ENCODE measurements at places on chromosomes 1 and 21.

- no peak for DNase-seq
Measured at GRCh38 chr1:23152966-23153684, 15.5 kb downstream of the LUZP1 start.

DNA sequence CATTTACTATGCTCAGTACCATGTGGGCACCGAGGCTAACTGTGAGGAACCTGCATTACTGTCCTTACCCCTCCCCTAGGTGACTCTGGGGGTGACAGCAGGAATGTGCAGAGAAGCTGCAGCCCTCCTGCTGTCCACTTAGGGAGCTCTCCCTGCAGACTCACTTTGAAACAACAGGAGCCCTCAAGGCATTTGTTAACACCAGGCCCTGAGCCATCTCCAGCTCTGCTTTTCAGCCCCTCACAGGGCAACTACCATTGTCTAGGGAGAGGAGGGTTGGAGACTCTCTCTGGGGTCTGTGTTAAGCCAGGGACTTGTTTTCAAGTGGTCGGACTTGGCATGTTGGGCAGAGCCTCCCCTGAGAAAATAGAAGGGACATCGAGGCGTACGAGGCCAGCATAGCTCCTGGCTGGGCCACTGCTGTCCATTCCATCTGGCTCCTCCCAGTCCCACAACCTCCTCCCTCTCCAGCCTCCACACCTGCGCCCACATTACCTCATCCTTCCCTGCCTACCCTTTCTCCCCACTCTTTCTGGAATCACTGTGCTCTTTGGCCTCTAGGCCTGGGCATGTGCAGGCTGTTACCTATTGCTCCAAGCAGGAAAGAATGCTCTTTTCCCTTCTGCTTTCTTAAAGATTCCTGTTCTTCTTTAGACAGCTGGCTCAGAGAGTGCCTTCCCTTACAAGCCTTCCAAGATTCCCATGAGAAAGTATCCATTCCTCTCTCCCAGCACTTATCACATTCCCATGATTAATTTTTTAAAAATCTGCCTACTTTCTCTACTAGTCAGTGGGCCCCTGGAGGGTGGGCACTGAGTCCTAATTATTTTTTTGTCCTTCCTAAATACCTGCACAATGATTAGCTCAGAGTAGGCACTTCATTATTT is 102.7 kb upstream of the GCLM start:
- DNase-seq: no peak

DNA sequence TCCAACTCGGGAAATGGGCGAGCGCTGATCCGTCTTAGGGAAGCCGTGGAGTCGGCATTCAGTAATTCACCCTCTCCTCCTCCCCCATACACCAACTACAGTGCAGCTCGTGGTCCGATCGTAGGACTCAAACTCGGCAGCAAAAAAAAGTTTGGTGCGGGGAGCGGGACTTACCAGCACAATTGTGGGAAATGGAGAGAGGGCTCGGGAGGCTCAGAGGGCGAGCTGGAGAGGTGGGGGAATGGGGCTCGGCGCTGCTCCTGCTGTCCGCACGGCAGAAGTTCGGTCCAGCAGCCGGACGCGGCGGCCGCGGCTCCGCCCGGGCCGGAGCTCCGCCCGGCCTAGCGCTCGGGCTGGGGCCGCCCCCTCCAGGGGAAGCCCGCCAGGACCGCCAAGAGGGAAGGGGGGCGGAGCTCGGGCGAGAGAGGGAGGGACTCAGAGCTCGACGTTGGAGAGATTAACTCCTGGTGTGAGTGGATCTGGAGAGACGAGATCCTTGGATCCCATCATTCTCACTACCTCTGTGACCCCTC is 676 bp upstream of the PIAS3 start:
- peak; percentile 26 for DNase-seq

DNA sequence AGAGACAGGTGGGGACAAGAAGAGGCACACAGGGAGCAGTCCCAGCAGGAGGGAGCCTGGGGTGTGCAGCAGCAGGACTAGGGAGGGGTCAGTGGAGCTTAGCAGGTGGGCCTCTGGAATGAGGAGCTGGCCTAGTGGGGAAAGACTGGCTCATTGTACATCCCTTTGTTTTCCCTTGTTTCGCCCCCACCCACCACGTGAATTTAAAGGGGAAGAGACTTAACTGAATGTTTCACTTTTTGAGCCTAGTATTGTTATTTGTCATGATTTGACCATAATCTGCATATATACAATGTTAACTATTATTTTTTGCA is 181.7 kb downstream of the DHRS3 start:
- DNase-seq: no peak

- no peak for DNase-seq
Measured at GRCh38 chr1:219871427-219872057, 56.8 kb downstream of the SLC30A10 start.

DNA sequence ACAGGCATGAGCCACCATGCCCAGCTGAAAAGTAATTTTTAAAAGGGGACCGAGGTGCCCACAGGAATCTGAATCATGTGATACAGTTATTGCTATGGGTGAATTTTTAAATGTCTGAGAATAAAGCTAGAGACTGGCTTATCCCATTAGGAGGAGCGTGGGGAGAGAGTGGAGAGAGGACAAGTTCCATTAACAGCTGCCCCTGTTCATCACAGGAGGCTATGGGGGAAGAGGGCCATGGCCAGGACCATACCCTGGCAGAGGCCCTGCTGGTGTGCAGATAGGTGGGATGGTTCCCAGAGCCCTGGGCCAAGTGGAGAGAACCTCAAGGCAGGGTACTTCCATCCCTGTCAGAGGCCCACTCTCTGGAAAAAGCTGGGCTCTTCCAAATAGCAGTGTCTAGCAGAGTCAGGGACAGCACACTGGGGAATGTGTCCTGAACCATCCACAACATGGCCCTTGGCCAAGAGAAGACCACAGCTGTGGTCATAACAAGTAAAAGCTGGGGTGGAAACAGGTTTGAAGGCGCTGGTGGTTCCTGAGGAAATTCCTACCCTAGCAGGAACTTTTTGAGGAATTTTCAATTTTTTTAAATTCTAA is 13.7 kb upstream of the ZNF691 start:
- no peak for DNase-seq

GRCh38 chr1:54547601-54548388 is at the start of gene ACOT11:
ACOT11 (plus strand) TSS chr1:54548228; CDS start chr1:54548310, 82 bp downstream.
- no peak for DNase-seq

DNA sequence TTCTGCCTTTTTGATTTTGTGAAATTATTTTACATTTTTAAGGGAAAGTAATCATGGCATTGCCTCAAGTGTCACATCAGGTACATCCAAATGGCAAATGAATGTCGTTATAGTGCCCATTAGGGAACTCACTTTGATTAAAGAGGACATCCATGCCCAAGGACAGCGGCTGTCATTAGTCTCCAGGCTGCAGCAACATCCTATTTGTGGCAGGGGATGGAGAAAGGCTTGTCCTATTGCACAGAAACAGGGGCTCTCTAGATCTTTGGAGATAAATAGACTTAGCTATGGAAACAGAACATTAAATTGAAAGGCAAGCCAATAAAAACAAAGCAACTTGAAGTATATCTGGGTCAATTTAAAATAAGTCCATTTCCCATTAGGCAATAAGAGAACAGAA is 439.3 kb downstream of the NEGR1 start:
- DNase-seq: no peak

- no peak for DNase-seq
Measured at GRCh38 chr1:110308247-110308646, 30.9 kb upstream of the RBM15 start.

DNA sequence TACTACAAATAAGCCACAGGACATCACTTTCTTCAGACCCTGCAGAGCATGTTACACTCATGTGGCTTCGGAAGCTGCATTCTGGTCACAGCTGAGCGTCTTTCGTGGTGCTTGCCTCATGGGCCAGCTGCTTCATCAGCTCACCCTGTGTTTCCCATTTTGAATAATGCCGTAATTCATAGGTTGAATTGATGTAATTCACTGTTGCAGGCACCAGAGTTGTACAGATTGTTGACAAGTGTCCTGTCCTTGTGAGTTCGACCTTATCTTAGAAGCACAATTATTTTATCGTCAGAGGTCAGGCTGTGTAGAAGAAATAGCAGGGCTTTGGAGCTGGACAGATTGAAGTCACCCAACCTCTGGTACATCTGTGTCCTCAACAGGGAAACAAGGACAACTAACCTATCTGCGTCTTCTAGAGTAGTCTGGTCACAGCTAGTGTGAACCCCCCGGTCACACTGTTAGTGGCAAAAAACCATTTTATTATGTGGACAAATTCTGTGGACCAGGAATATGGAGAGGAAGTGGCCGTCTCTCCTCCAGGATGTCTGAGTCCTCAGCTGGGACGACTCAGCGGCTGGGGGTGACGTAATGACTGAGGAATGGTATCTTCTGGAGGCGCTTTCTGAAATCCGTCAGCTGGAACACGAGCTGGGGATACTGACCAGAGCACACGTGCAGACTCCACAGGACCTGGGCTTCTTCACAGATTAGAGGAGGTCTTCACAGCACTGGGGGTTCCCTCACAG is 17.8 kb downstream of the PKNOX1 start:
- DNase-seq: no peak

DNA sequence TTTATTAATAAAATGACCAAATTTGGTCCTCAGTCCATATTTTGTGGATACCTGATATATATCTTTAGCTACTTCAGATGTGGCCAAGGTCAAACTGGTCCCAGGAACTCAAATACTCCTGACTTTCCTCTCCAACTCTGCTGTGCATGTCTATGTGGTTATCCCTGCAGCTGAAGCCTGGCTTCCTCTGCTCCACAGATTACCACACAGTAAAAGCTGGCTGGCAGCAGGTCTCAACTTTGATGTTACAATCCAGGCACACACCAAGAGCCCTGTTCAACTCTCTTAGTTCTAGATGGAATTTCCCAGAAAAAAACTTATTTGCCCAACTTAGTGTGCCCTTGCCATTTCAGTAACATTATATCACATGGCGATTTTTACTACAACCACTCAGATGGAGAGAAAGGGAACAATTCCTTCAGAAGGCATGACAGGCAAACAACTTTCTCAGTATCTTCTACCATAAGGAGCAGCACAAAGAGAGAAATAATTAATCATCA is 479.5 kb downstream of the PLPP3 start:
- DNase-seq: no peak

DNA sequence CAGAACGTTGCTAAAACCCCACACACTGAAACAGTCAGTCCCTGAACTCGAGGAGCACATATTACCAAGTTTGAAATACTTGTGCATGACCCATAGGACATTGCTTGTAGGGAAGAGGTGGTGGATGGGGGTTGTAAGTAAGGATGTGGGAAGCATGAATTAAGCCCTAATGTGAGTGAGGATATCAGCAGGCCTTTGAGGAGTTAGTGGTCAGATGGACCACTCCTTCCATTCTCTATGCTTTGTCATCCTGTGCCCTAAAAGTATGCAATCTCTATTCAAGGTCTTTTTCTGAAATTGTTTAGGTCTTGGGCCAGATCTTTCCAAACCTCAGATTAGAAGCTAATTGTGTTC is 70.9 kb upstream of the SAMSN1 start:
- DNase-seq: no peak

DNA sequence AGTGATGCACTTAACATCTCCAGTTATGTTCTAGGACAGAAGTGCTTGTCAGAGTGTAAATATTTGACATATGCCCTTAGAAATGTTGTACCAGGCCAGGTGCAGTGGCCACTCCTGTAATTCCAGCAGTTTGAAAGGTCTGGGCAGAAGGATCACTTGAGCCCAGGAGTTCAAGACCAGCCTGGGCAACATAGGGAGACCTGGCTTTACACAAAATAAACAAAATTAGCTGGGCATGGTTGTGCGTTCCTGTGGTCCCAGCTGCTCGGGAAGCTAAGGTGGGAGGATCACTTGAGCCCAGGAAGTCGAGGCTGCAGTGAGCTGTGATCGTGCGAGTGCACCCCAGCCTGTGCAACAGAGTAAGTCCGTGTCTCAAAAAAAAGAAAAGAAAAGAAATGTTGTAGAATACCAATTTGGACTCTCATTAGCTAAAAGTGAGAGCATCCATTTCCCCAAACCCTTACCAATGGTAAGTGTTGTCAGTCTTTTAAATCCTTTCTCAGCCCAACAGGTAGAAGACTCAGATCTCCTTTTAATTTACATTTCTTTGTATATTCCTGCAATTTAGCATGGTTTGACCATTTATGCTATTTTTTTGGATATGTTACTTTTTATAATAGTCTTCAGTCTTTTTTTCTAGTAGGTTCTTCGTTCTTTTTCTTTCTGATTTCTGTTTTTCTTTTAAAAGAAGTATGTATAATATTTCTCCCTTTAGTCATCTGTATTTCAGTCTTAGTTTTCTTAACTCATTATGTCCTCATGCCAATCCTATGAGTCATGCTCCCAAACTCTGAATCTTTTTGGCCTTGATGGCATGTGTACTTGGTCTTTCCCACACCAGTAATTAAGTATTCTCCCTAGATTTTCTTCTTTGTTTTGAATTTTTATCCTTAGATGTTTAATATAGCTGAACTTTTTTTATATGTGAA is 74.4 kb downstream of the CAMTA1 start:
- DNase-seq: no peak

- DNase-seq: no peak
Measured at GRCh38 chr1:152801333-152801732, 4.8 kb downstream of the LCE1D start.

- no peak for DNase-seq
Measured at GRCh38 chr1:224704107-224704735, 88.1 kb downstream of the CNIH3 start.

GRCh38 chr1:221411283-221411682 is 330.6 kb downstream of the DUSP10 start:
- DNase-seq: no peak

DNA sequence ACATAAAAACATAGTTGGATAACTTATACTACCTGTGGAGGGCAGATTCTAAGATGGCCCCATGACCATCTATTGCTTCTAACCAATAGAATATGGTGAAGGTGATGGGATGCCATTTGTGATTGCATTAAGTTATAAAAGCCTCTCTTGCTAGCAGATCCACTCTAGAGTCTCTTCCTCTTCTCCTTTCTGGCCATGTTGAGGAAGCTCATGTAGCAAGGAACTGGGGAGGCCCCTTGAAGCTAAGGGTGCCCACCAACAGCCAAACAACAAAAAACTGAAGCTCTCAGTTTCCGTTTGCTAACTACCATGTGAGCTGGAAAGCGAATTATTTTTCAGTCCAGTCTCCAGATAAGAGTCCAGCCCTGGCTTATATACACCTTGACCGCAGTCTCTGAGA is 16.0 kb upstream of the AGO1 start:
- no peak for DNase-seq

- DNase-seq: no peak
Measured at GRCh38 chr1:212247179-212247721, 38.0 kb upstream of the PPP2R5A start.
